ENCODE measurements at places on chromosomes 3 and 15.

DNA sequence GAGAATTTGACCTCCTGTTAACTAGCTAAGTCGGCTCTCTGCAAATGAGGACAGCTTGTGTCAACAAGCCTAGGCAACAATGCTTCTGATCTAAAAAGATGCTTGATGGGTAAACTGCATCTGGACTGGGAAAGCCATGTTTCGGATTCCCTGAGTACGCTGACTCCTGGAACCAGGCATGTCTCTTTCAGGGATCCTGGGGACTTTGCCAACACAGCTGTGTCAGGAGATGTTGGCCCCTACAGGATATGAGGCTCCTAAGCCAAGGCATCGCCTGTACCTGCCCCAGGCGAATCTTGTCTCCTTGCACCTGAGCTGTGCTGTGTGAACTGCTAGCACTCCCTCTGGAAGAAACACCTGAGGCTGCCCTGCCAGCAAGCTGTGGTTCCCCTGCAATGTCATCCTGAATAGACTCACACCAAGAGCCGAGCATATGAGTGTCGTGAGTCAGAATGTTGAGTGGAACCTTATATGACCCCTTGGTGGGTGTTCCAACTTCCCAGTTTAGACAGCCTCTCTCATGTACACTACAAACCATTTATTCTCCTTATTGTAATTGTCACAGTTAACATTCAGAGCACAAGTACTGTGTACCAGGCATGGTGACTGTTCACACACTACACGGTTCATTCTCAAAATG is 17.0 kb downstream of the EOGT start:
- DNase-seq = no peak

GRCh38 chr3:10757021-10757820 is 58.8 kb upstream of the SLC6A11 start:
- DNase-seq = no peak

GRCh38 chr3:117035745-117036144 is 326.2 kb downstream of the TUSC7 start:
- no peak for DNase-seq

DNA sequence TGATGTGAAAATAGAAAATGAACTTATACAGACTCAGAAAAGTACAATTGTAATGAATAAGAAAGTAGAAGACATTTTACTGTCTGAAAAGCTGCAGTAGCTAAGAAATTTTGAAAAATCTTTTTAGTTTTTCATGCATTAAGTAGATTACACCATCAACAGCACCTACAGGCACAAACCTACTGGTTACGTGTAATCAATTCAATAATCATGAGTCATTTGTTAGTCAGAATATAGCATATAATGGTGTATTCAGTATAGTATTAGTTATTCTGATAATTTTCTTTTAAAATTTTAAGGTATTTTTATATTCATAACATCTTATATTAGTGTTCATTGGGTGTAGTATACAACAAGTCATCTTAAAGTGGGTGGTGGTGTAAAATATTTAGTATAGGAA is 550.5 kb upstream of the GBE1 start:
- no peak for DNase-seq

- no peak for DNase-seq
These were observed 298.3 kb downstream of the LRRC3B start for GRCh38 chr3:26920646-26921478.

GRCh38 chr15:82763361-82764116 is 42.3 kb downstream of the FSD2 start:
- DNase-seq = no peak

DNA sequence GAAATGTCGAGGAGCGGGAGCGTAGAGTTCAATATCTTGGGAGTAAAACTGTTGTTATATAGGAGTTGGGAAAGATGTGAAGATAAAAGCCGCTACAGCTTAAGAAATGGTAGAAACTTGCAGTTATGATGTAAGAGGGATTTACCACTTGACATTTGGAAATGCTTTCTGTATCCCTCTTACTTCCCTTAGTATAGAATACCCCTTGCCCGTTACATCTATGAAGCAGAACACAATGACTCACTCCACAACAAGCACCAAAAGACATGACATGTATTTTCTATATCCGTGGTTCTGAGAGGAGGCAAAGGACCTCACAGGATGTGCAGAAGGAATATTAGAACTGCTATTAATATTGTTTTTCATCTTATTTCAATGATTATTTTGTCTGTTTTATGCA is 254.2 kb upstream of the NR2F2 start:
- DNase-seq = no peak

GRCh38 chr3:143571548-143571947 is 276.7 kb downstream of the SLC9A9 start:
- DNase-seq = no peak

DNA sequence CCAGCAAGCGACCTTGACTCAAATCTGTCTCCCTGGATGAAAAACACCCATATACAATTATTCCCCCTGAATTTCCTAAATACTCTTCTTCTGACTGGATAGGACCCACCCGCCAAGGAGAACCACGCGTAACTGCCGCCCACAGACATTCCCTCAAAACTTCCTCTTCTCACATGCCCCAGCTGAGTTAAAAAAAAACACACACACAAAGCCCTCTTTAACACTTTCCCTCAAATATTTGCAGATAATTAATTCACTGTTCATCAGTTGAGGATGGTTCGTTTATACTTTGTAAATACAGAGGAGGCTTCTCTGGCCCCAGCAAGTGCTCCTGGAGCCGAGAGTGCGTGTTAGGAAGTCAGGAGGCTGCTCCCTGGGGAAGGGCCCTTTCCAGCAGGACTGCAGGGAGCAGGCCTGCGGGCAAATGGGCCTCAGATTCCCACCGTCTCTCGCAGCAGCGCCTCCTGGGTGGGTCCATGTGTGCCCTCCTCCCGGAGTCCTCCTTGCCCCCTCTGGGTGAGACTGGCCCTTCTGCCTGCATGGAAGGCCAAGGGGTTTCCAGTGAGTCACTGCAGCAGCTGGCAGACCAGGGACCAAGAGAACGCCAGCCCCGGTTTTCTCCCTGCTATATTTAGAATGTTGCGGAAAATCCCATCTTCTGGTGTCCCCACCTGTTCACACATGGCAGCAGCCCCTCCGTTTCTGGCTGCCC is 46.8 kb downstream of the MGLL start:
- DNase-seq = no peak

GRCh38 chr3:161946443-161946960 is 449.9 kb downstream of the OTOL1 start:
- no peak for DNase-seq

DNA sequence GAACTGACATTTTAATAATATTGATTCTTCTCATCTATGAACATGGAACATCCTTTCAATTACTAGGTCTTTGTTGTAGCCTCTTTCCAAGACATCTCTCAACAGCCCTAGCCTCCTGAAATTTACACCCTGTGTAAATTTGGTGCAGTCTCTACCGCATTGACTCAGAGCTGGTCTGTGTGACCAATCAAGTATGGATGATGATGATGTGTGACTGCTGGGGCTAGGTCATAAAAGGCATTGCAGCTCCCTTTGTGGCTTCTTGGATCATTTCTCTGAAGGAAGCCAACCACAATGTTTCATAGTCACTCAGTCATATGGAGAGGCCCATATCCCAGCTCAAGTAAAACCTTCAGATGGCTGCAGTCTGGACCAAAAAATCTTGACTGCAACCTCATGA is 62.1 kb upstream of the FAM3D start:
- no peak for DNase-seq

DNA sequence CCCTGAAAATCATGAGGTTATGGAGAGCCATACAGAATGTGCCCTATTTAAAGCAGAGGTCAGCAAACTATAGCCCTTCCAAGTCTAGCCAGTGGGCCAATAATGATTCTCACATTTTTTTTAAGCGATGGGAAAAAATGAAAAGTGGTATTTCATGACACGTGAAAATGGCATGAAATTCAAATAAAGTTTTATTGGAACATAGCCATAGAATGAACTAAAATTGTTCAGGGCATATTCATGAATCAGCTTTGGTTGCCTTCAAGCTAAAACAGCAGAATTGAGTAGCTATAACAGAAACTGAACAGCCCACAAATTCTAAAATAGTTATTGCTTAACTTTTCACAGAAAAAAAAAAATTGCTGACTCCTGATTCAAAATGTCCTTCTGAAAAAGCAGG is 104.5 kb downstream of the TFG start:
- DNase-seq = no peak

GRCh38 chr3:40985195-40985594 is 214.1 kb upstream of the CTNNB1 start:
- DNase-seq = no peak

DNA sequence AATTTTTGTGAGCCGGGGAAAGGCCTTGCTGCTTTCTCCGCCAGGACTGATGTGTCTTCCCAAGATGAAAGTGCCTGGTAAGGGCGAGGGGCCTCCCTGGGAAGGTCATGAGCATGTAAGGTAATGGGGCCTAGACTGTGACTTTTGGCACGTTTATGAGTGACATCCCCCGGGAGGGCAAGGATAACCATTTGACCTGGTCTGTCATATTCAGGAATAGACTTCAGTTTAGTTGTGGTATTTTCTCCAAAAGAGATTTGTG is 631 bp upstream of the CNBP start:
- DNase-seq = no peak

GRCh38 chr15:40767838-40768500 is 1.8 kb upstream of the C15orf62 start:
- no peak for DNase-seq

GRCh38 chr3:127374086-127375010 is 86.5 kb upstream of the PRR20G start:
- no peak for DNase-seq

DNA sequence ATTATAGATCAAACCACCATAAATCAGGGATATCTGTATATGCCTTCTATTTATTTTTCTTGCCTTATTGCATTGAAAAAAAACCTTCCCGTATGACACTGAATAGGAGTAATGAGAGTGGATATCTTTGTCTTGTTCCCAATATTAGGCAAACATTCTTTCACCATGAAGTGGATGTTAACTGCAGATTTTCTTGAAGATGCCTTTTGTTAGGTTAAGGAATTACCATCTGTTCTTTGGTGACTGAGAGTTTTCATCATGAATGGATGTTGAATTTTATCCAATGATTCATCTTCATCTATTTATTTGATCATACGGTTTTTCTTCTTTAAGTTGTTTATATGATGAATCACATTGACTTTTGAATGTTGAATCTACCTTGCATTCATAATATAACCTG is 47.1 kb upstream of the MECOM start:
- DNase-seq = no peak

DNA sequence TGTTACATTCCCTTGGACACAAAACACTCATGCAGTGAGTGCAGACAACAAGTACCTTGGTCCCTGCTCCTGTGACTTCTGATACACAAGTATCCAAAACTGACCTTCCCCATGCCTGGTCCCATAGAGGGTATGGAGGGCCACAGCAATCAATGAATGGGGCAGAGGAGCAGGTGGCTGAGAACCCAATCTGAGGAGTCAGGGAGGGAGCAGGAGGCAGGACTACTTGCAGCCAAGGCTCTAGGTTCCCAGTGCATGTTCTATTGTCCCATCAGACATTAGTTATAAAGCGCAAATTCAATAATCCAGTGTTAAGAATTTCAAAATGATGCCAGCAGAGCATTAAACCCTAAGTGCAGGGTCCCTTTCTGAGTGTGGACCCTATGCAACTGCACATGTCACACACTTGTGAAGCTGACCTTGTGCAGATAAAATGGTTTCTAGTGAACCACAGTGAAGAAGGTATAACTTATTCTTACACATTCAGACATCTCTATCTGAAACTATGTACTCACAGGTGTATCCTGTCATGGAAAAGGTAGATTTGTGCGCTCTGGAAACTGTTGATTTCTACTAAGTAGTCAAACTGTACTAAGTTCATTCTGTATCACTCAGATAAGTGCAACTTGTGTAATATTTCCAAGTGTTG is 107.3 kb upstream of the ABI3BP start:
- DNase-seq = no peak

DNA sequence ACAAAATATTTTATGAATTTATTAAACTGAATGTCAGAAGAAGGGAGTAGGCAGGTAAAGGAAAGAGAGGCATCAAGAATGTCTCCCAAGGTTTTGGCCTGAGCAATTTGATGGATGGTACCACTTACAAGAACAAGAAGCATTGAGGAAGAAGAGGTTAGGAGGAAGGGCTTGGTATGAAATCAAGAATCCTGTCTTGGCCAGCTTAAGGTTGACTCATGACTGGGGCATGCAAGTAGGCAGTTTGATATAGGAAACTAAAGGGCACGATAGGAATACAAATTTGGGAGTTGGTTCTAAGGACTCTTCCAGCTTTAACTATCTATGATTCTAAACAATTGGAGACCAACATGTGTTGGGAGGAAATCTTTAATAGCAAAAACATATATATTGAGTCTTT is 79.1 kb downstream of the NTRK3 start:
- DNase-seq = no peak

GRCh38 chr15:38652998-38653397 is 88.4 kb upstream of the RASGRP1 start:
- peak; percentile 67 for DNase-seq

- no peak for DNase-seq
These were observed 27.2 kb downstream of the PLCL2 start for GRCh38 chr3:16911916-16912315.

DNA sequence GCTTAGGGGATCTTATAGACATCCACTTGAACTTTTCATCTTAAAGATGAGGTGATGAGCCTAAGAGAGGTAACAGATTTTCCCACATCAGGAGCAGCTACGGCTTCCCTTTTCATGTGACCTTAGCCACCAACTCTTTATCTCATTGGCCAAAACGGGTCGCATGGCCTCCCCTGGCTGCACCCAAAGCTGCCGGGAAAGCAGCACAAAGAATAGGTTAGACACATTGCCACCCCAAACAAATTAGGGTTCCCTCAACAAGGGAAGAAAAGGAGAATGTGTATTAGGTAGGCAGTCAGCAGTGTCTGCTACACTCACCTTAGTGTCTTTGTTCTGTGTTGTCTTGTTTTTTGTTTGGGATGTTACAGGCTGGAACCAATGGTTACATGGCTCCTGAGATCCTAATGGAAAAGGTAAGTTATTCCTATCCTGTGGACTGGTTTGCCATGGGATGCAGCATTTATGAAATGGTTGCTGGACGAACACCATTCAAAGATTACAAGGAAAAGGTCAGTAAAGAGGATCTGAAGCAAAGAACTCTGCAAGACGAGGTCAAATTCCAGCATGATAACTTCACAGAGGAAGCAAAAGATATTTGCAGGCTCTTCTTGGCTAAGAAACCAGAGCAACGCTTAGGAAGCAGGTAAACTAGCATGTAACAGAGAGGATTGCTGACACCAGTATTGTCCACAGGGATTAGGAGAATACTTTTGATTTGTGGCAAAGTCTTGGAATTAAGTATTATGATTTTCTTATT is 44.2 kb downstream of the GRK7 start:
- DNase-seq = no peak

GRCh38 chr3:25854635-25855034 is 64.7 kb downstream of the OXSM start:
- DNase-seq = no peak

Measured in activated T-helper 1 cell treated with Interleukin-2 at 50 U/mL for 16 hours (primary cell).